ENCODE measurements at places on chromosomes 6 and 20. TPM values are rescaled to one million over a fixed set of nuclear protein-coding genes. Genes with fewer than 3 reads are reported as not detected.
A peak's percentile ranks its signal among the peaks of the same experiment; 100 is the strongest.

GRCh38 chr6:90118581-90118980, 178.1 kb downstream of the BACH2 start:
- no peak overlapping the region for H3K27ac ChIP-seq
- DNase-seq, result no peak
- no peaks in the 10 kb centered on the region for H3K36me3 ChIP-seq
- H3K4me1 ChIP-seq, result no peaks in the 10 kb centered on the region

DNA sequence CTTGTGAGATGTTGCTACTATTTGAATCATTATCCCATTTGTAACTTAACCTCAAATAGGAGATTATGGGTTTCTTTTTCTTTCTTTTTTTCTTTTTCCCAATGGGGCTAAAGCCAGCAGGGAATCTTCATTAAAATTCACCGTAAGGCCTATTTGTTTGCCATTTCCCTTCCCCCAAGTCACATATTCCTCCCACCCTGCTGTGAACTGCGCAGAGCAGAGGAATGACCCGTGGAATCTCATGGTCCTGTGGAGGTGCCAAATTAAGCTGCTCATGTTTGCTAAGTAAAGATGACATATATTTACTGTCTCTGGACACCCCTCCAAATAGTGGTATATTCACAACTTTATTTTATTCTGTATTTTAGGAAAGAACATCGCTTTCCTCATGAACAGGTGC, 699.3 kb downstream of the RNF144B start:
- H3K4me3 ChIP-seq, result no peak overlapping the region
- no peaks in the 10 kb centered on the region for H3K4me1 ChIP-seq
- H3K27me3 ChIP-seq, result no peaks in the 10 kb centered on the region
- H3K36me3 ChIP-seq, result no peaks in the 10 kb centered on the region

DNA sequence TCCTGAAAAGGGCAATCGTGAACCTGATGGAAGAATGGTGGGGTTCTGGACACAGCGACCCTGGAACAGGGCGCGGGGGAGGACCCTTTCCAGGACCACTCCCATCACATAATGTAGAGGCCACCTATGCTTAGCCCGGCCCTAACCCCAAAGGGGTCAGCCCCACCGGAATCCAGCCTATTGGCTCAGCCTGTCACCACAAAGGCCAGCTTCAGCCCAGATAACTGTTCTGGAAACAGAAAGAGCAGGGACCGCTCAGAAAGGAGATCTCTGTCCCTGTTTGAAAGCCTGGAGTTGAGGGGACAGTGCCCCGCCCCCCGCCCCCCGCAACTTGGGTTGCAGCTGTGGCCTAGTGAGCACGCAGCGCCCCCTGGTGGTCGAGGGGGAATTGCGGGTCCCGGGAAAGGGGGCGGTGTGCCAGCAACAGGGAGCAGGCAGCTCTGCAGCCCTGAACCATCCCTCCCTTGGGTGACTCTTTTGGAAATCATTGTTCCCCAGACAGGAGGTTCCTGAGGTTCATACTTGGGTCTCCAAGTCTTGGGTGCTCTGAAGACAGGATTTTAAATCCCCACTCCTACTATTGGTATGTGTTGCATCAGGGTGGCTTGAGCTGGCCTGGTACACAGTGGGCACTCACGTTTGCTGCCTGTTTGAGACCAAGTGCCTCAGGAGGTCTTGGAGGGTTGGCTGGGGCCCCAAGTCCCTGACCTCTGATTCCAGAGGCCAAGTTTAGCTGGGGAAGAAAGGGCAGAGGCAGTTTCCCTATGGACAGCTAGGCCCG, 1.5 kb downstream of the SIGLEC1 start:
- no peaks in the 10 kb centered on the region for H3K27me3 ChIP-seq
- no peak overlapping the region for H3K4me3 ChIP-seq
- no peak overlapping the region for H3K27ac ChIP-seq
- H3K4me1 ChIP-seq, result peaks cover 10% of the 10 kb centered on the region
- no peaks in the 10 kb centered on the region for H3K36me3 ChIP-seq
- peak; percentile 87 for DNase-seq

GRCh38 chr6:108805611-108806167, 42.5 kb upstream of the ARMC2 start:
- H3K27ac ChIP-seq, result no peak overlapping the region
- DNase-seq, result no peak
- no peaks in the 10 kb centered on the region for H3K4me1 ChIP-seq
- no peak overlapping the region for H3K4me3 ChIP-seq
- H3K27me3 ChIP-seq, result no peaks in the 10 kb centered on the region

DNA sequence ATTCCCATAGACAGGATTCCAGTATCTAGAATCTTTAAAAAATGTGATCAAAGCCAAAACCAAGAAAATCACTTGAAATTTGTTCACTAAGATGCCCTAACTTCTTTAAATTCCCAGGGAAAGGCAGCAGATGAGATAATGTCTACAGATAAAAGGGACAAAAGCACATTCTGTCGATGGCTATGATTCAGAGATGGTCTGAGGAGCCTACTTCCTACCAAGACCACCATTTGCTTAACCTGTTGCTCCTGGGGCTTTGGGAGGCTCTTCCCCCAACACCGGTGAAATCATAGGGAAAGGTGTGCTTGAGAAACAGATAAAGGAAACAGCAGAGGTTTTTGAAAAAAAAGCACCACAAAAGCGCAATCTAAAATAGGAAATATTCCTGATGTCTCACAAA, 118.3 kb upstream of the MAP7 start:
- H3K4me1 ChIP-seq, result no peaks in the 10 kb centered on the region
- no peak overlapping the region for H3K4me3 ChIP-seq
- no peak for DNase-seq
- H3K27ac ChIP-seq, result no peak overlapping the region
- H3K36me3 ChIP-seq, result no peaks in the 10 kb centered on the region

GRCh38 chr6:133340557-133340956, 99.4 kb downstream of the EYA4 start:
- no peaks in the 10 kb centered on the region for H3K27me3 ChIP-seq
- H3K4me3 ChIP-seq, result no peak overlapping the region
- no peaks in the 10 kb centered on the region for H3K36me3 ChIP-seq
- no peaks in the 10 kb centered on the region for H3K4me1 ChIP-seq
- H3K27ac ChIP-seq, result no peak overlapping the region

- no peaks in the 10 kb centered on the region for H3K36me3 ChIP-seq
- no peaks in the 10 kb centered on the region for H3K4me1 ChIP-seq
- H3K27ac ChIP-seq, result no peak overlapping the region
- no peak overlapping the region for H3K4me3 ChIP-seq
Measured at GRCh38 chr6:134073161-134073560, 20.7 kb upstream of the SLC2A12 start.

GRCh38 chr20:1707588-1708449, 50.2 kb upstream of the SIRPG start:
- no peak for DNase-seq
- H3K27me3 ChIP-seq, result no peaks in the 10 kb centered on the region
- no peaks in the 10 kb centered on the region for H3K36me3 ChIP-seq
- H3K4me3 ChIP-seq, result no peak overlapping the region
- no peak overlapping the region for H3K27ac ChIP-seq
- no peaks in the 10 kb centered on the region for H3K4me1 ChIP-seq

- no peaks in the 10 kb centered on the region for H3K4me1 ChIP-seq
- H3K27me3 ChIP-seq, result no peaks in the 10 kb centered on the region
- no peak overlapping the region for H3K4me3 ChIP-seq
Measured at GRCh38 chr6:114042267-114043016, 71.5 kb upstream of the HDAC2 start.

- no peak for DNase-seq
- H3K36me3 ChIP-seq, result no peaks in the 10 kb centered on the region
- peaks cover 28% of the 10 kb centered on the region for H3K4me1 ChIP-seq
- no peak overlapping the region for H3K4me3 ChIP-seq
- H3K27ac ChIP-seq, result no peak overlapping the region
Measured at GRCh38 chr6:158852312-158853071, 33.3 kb upstream of the EZR start.

DNA sequence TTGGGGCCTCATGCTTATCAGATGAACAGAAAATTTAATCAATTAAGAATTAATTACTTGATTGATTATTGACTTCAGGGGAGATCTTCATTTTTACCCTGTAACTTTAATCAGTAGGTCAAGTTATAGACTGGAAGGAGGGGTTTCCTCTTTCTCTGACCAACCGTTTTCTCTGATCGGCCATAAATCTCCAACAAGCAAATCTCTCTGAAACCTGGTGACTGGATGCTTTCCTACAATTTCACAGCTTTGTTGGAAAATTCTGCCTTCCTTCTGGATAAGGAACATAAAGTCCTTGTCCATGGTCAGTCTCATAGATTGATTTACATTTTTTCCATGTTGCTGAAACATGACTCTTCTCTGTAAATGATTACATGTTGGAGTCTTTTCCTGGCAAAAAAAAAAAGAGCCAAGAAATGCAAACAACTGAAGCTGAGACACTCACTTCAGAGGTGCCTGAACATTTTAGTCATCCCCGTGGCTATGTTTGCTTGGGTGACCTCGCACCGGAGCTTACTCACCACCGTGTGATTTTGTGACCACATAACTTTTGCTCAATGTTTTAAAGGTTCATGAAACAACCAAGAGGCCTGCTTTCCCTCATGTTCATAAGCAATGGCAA, 31.0 kb downstream of the IRF4 start:
- no peaks in the 10 kb centered on the region for H3K36me3 ChIP-seq

DNA sequence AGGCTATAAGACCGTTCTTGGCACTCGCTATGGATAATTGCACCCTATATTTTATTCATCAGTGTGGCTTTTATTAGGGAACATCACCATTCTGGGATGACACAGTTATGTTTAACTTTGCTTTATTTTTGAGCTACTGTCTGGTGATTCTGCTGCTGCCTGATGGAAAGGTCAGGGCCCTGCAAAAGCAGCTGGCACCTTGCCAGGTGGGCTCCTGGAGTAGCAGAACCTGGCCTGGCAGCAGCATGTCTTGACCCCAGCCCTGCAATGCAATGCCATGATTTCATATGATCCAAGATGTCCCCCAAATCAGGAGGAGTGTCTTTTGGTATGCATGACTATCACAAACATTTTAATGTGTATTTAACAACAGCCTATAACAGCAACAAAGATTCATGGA, 228.4 kb upstream of the RSPO3 start:
- no peaks in the 10 kb centered on the region for H3K4me1 ChIP-seq
- no peaks in the 10 kb centered on the region for H3K36me3 ChIP-seq
- no peaks in the 10 kb centered on the region for H3K27me3 ChIP-seq
- H3K27ac ChIP-seq, result no peak overlapping the region

GRCh38 chr6:44627091-44627882, 239.8 kb downstream of the CDC5L start:
- H3K27ac ChIP-seq, result no peak overlapping the region
- H3K36me3 ChIP-seq, result no peaks in the 10 kb centered on the region
- no peak overlapping the region for H3K4me3 ChIP-seq
- H3K27me3 ChIP-seq, result peaks cover 4% of the 10 kb centered on the region
- DNase-seq, result peak; percentile 69
- H3K4me1 ChIP-seq, result no peaks in the 10 kb centered on the region

- no peaks in the 10 kb centered on the region for H3K27me3 ChIP-seq
- no peak overlapping the region for H3K4me3 ChIP-seq
- no peak overlapping the region for H3K27ac ChIP-seq
- DNase-seq, result no peak
- peaks cover 44% of the 10 kb centered on the region for H3K36me3 ChIP-seq
Measured at GRCh38 chr6:127279815-127280214, 13.2 kb downstream of the RNF146 start.

DNA sequence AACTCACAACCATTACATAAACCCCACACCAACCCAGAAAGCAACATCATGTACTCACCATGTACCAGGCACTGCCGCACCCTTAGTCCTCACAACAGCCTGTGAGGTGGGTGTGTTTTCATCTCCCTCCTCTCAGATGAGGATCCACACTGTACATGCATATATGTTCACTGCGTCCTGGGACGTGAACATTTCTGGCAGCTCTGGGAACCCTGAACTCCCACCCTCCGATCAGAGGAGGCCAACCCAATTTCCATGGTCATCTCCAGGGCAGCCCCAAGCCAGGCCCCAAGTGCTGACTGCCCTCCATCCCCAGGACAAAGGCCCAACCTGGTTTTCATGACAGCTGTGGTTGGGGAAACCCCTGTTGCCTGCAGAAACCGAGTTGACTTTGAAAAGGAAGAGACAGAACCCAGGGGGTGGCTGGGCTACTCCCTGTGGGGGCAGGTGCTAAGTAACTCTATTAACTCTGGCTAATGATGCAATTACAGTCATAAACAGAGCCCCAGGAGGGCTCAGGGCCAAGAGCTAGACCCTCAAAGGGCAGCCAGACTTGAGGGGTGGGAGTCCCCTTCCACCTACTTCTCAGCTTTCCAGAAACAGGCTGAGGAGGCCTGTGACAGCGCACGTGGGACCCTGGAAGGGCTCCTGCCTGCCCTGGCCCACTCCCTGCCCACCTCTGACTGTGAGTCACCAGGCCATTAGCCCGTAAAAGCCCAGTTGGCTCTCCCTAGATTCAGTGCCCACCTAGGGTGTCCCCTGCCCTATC, 2.6 kb downstream of the TFEB start:
- H3K27ac ChIP-seq, result peak overlapping the region; percentile 97
- H3K4me1 ChIP-seq, result peaks cover 61% of the 10 kb centered on the region
- no peaks in the 10 kb centered on the region for H3K27me3 ChIP-seq
- H3K4me3 ChIP-seq, result peak overlapping the region; percentile 95

The GPX5 gene
- not detected for total RNA-seq

The PI16 gene
- total RNA-seq, result 16.8 TPM

The GGTLC1 gene
- total RNA-seq, result not detected

The ISM1 gene
- total RNA-seq, result 1.4 TPM

The STX16 gene
- total RNA-seq, result 64.6 TPM

The ZNF292 gene
- total RNA-seq, result 117 TPM

The FAM209A gene
- 1.4 TPM for total RNA-seq

The HLA-DQB1 gene
- 0.33 TPM for total RNA-seq

The PLA2G7 gene
- 1.1 TPM for total RNA-seq

The CST4 gene
- total RNA-seq, result not detected

The BRD2 gene
- 84.2 TPM for total RNA-seq

The LY6G6D gene
- 6.4 TPM for total RNA-seq

The PRL gene
- not detected for total RNA-seq

The ADAM33 gene
- 49.9 TPM for total RNA-seq

All from sigmoid colon (tissue), 7 donors.